ENCODE measurements at places on chromosomes 4 and X. TPM values are rescaled to one million over a fixed set of nuclear protein-coding genes. Genes with fewer than 3 reads are reported as not detected.

GRCh38 chrX:42119076-42119475 is 195.7 kb upstream of the CASK start:
- H3K4me3 ChIP-seq = no peak overlapping the region
- H3K27me3 ChIP-seq = no peaks in the 10 kb centered on the region
- DNase-seq = no peak
- H3K36me3 ChIP-seq = no peaks in the 10 kb centered on the region
- H3K27ac ChIP-seq = no peak overlapping the region

GRCh38 chr4:78722320-78722719 is 53.8 kb upstream of the BMP2K start:
- no peaks in the 10 kb centered on the region for H3K36me3 ChIP-seq
- no peak for DNase-seq
- H3K4me3 ChIP-seq = no peak overlapping the region
- H3K27ac ChIP-seq = no peak overlapping the region
- peaks cover 27% of the 10 kb centered on the region for H3K4me1 ChIP-seq

- no peaks in the 10 kb centered on the region for H3K36me3 ChIP-seq
- no peak overlapping the region for H3K27ac ChIP-seq
- no peaks in the 10 kb centered on the region for H3K4me1 ChIP-seq
- DNase-seq = no peak
- no peaks in the 10 kb centered on the region for H3K27me3 ChIP-seq
These were observed 1599.7 kb downstream of the ARAP2 start for GRCh38 chr4:34644579-34645115.

SAGE1 gene
- total RNA-seq = not detected

GRCh38 chr4:68079928-68080327 is 49.7 kb downstream of the TMPRSS11F start:
- no peaks in the 10 kb centered on the region for H3K4me1 ChIP-seq
- no peak overlapping the region for H3K27ac ChIP-seq
- no peaks in the 10 kb centered on the region for H3K27me3 ChIP-seq
- DNase-seq = no peak

DNA sequence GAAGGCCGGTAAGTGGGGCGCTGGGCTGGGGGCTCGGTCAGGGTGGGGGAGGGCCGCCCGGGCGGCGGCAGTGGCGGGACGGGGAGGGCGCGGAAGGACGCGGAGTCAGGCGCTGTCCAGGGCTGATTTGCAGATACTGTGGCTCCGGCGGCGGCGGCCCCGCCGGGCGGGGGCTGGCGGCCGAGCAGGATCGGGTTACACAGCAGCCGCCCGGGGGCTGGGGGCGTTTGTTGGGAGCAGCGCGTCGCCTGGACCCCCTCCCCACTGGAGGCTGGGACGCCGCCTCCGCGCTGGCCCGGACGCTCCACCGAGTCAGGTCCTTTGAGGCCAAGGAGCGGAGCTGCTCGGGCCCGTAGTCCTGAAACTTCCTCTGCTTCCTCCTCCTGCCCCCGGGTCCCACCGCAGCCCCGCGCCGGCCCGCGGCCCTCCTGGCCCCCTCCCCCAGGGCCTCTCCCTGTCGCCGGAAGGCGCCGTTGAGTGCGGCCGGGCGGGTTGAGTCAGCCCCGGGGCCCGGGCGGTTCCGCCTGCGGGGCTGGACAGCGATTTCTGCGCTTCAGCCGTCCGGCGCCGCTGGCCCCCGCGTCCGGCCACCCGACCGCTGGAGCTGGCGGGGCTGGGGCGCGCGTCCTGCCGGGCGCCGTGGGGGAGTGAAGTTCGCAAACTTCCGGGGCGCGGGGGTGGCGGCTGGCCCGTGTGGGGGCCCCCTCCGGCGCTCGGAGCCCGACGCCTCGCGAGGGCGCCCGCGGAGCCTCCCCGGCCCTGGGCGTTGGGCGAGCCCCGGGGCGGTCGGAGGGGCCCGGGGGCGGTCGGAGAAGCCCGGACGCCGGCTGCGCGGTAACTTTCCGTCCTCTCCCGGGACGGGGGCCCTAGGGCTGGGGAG is 746 bp downstream of the REST start:
- H3K36me3 ChIP-seq = peaks cover 18% of the 10 kb centered on the region
- H3K4me3 ChIP-seq = peak overlapping the region; percentile 97
- peaks cover 44% of the 10 kb centered on the region for H3K4me1 ChIP-seq
- peak overlapping the region; percentile 94 for H3K27ac ChIP-seq
- no peaks in the 10 kb centered on the region for H3K27me3 ChIP-seq

Measured in lower lobe of right lung (tissue), 2 donors.